Activated T-cell treated with anti-CD3 and anti-CD28 coated beads, Interleukin-2, amount 50 U/mL, for 72 hours (primary cell): ENCODE measurements at places on chromosomes 1 and 21. TPM values are rescaled to one million over a fixed set of nuclear protein-coding genes. Genes with fewer than 3 reads are reported as not detected.

DNA sequence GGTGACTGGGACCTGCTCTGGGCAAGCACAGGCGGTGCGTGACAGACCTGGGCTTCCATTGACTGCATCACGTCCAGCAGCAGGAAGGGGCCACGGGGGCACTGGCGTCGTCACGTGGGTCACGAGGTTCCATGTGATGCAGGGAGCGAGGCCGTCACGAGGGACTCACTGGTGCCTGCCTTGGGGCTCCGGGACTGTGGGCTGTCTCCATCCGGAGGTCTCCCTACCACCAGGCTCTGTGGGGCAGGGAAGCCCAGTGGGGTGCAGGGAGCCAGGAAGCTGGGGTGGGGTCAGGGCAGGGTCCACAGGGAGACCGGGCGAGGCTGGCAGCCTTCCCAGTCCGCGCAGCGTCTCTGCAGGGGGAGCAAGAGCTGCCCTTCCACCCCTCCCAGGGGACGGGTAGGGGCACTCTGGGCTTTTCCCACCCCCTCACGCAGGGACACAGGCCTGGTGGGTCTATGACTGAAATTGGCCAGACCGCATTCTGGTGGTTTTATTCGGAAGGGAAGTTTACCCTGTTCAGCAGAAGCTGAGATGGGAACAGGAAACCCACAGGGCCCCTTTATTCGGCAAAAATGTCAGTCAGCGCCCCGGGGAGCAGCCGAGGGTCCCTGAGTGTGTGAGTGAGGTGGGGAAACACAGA is 416 bp upstream of the TNFRSF14 start:
- peaks cover 37% of the 10 kb centered on the region for H3K4me1 ChIP-seq
- no peaks in the 10 kb centered on the region for H3K27me3 ChIP-seq
- peaks cover 6% of the 10 kb centered on the region for H3K36me3 ChIP-seq
- H3K27ac ChIP-seq = peak overlapping the region; percentile 92
- H3K4me3 ChIP-seq = peak overlapping the region; percentile 99

GRCh38 chr1:66929146-66929688 is 4.4 kb downstream of the MIER1 start:
- H3K4me1 ChIP-seq = peaks cover 57% of the 10 kb centered on the region
- H3K36me3 ChIP-seq = peaks cover 11% of the 10 kb centered on the region
- no peaks in the 10 kb centered on the region for H3K27me3 ChIP-seq
- DNase-seq = peak; percentile 27
- peak overlapping the region; percentile 91 for H3K27ac ChIP-seq

GRCh38 chr1:226355669-226356551 is 46.9 kb upstream of the LIN9 start:
- H3K27ac ChIP-seq = peak overlapping the region; percentile 5
- peaks cover 7% of the 10 kb centered on the region for H3K36me3 ChIP-seq
- H3K4me1 ChIP-seq = no peaks in the 10 kb centered on the region
- no peak overlapping the region for H3K4me3 ChIP-seq

GRCh38 chr21:39319814-39320332 is 6.4 kb upstream of the BRWD1 start:
- H3K27ac ChIP-seq = no peak overlapping the region
- DNase-seq = no peak
- no peaks in the 10 kb centered on the region for H3K36me3 ChIP-seq
- peaks cover 18% of the 10 kb centered on the region for H3K4me1 ChIP-seq
- H3K4me3 ChIP-seq = no peak overlapping the region

The COL8A2 gene
- 0.07 TPM for total RNA-seq

The LRRN2 gene
- total RNA-seq = not detected

The C4BPA gene
- total RNA-seq = not detected

The KRTAP19-1 gene
- total RNA-seq = not detected
